ENCODE measurements at places on chromosomes 13 and 19.

- no peak for DNase-seq
These were observed 184.1 kb downstream of the HS6ST3 start for GRCh38 chr13:96274046-96274445.

DNA sequence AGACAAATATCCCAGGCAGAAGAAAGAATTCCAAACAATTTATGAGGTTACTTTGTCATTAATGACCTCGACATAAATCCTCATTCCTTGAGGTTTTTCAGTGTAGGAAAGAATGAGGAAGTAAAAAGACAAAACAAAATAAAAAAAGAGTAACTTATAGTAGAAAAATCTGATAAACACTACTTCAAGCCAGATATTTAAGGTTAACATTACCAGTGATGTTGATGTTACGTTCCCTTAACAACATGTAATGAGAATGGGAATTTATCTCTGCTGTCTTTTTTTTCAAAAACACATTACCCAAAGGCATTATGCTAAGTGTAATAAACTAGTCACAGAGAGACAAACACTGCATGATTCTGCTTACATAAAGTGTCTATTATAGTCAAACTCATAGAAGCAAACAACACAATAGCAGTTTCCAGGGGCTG is 935.1 kb downstream of the SLITRK1 start:
- DNase-seq: no peak

DNA sequence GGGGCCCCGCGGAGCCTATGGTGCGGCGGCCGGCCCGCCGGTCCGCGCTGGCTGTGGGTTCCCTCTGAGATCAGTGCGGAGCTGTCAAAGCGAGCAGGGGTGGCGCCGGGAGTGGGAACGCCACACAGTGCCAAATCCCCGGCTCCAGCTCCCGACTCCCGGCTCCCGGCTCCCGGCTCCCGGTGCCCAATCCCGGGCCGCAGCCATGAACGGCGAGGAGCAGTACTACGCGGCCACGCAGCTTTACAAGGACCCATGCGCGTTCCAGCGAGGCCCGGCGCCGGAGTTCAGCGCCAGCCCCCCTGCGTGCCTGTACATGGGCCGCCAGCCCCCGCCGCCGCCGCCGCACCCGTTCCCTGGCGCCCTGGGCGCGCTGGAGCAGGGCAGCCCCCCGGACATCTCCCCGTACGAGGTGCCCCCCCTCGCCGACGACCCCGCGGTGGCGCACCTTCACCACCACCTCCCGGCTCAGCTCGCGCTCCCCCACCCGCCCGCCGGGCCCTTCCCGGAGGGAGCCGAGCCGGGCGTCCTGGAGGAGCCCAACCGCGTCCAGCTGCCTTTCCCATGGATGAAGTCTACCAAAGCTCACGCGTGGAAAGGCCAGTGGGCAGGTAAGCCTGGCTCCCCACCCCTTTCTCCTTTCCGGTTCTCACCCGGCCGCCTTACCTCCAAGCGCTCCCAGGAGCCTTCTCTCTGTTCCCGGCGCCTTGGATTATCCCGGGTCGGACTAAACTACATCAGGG is at the start of gene PDX1:
Gene PDX1, plus strand, starts transcription at position 67 of the 743 bp plus-strand sequence. Its CDS starts 139 bp downstream, at position 206.
- peak; percentile 27 for DNase-seq

DNA sequence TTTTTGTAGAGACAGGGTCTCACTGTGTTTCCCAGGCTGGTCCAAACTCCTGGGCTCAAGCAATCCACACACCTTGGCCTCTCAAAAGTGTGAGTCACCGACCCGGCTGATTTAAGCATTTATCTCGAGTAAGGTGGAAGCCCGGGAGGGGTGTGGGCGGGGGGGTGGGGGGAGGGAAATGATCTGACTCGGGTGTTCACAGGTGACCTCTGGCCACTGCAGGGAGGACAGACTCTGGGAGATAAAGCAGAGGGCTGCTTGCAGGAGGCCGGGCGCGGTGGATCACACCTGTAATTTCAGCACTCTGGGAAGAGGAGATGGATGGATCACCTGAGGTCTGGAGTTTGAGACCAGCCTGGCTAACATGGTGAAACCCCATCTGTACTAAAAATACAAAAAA is 7.9 kb downstream of the DENND1C start:
- no peak for DNase-seq

- DNase-seq: no peak
These were observed 15.9 kb upstream of the MEIS3 start for GRCh38 chr19:47435196-47435595.

DNA sequence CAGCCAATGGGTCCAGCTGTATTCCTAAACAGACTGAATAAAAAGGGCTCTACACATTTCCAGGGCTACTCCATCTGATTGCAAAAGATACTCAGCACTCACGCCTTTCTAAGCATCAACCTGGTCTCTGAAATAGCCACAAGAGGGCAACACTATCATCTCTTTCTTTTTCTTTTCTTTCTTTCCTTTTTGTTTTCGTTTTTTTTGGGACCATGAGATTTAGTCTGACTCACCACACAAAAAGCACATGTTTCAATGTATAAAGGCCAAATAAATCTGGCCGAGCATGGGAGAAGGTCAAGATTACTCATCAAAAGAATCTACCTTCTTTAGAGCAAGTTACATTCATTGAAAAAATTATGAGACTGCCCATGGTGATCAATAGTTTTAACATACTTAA is 805.6 kb upstream of the ARGLU1 start:
- DNase-seq: no peak

GRCh38 chr19:58395979-58396627 is 647 bp downstream of the RNF225 start:
- DNase-seq: no peak

DNA sequence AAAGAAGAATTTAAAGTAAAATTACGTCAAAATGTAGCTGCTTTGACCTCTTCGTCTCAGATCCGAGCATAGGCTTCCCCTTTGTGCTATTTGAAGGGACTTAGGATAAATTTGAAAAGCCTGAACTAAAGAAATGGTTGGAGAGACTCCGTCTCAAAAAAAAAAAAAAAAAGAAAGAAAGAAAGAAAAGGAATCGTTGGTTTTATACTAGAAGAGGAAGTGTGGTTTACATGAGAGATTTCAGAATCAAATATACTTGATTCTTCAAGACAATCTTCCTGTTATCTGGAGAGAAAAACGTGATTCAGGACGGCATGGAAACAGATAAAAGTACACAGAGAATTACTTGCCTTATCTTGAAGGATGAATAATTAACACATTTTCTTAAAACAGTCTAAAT is 474 bp upstream of the ZNF780B start:
- no peak for DNase-seq

GRCh38 chr13:54744747-54745146 is 1716.1 kb downstream of the OLFM4 start:
- DNase-seq: no peak

GRCh38 chr13:111531505-111531904 is 211.1 kb downstream of the TEX29 start:
- no peak for DNase-seq

GRCh38 chr13:33832872-33833271 is 14.9 kb downstream of the RFC3 start:
- DNase-seq: no peak

GRCh38 chr19:55304980-55305379 is 20.2 kb downstream of the TMEM150B start:
- DNase-seq: no peak

- no peak for DNase-seq
These were observed 126.7 kb upstream of the MRI1 start for GRCh38 chr19:13637664-13638063.

DNA sequence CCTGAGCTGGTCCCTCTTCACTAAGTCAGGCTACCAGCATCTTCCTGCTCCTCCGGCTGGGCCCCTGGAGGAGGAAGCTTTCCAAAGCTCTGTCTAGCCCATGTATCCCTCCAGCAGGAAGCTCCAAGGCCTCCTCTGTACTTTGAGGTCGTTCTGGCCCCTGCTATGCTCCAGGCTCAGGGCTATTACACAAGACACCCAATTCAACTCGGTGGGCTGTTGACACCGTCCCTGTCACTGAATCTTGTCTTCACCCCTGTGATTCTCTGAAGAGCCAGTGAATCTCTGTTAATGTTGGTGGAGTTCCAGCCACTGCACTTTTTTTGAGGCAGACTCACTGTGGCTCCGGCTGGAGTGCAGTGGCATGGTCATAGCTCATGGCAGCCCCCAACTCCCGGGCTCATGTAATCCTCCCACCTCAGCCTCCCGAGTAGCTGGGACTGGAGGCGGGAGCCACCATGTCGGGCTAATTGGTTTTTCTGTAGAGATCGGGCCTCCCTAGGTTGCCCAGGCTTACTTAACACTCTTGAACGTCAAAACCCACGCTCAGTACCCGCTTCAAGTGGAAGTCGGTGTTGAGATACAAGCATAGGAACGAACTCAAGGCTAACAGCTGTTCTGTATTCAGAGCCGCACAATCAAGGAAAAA is 512 bp upstream of the REX1BD start:
- DNase-seq: no peak

DNA sequence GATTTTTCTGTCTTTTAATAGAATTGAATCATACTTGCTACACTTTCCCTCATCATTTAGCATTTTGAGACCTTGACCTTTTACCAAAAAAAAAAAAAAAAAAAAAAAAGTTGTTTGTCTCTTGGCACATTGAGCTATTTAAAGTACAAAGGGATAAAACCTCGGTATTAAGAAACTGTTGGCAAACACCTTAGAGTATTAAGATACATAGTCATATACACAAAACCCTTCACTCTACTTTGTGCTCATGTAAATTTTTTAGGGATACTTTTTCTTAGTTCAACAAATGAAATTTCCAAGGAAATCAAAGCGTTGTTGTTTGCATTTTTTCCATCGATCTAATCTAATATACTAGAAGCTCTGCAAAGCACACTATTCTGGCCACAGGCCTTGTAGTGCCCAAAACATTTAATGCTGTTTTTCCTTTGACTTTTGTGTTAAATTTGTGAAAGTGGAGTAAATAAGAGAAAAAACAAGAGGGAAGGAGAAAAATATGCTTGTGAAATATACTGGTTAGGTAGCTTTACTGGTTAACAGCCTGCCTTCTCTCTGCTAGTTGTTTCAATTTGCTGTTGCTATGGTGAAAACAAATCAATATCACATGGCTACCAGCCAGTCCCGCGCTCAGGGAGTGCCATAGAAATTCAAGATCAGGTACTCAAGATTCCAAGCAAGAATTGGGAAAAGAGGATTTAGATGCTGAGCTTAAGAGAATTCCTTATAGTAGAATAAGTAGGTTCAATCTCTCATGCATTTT is 2.6 kb downstream of the MBNL2 start:
- DNase-seq: no peak

DNA sequence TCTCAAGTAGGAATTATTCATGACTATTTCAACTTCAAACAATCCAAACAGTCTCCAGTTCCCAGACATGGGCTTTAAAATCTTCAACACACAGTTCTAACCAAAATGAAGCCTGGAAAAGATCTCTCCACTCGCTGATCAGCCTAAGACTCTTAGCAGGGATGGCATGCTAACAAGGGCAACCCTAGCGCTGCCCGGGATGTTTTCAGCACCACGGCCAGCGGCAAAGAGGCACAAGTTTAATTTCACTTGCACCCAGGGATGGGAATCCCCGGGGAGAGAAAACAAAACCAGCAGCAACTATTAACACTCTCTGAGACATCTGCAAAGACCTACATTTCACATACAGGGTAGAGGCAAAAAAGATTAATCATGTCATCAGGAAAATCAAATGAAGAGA is 43.0 kb downstream of the CACNA1A start:
- DNase-seq: no peak

DNA sequence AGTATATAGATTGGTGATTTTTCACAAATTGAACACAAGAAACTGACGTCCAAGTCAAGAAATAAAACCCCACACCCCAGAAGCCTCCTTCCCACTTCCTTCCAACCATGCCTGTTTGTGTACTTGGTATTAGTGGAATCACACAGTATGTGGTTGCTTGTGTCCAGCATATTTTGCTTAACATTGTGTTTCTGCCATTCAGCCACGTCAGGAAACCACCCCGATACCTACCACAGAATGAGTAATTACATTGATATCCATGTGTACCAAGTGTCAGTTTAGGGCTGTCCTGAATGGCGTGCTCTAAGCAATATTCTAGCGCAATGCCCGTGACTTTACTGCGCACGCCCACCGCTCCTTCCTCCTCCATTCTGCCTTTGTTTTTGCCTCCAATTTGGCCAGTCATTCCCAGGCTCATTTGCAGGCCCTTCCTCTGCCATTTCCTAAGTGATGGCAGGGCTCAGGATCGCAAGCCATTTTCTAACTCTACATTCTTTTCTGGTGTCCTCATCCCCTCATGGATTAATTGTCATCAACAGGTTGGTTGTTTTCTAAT is 25.9 kb upstream of the MPHOSPH8 start:
- no peak for DNase-seq

GRCh38 chr19:50198431-50199258 is 4.8 kb upstream of the MYH14 start:
- DNase-seq: no peak

GRCh38 chr13:30692113-30692512 is 43.2 kb upstream of the ALOX5AP start:
- no peak for DNase-seq

DNA sequence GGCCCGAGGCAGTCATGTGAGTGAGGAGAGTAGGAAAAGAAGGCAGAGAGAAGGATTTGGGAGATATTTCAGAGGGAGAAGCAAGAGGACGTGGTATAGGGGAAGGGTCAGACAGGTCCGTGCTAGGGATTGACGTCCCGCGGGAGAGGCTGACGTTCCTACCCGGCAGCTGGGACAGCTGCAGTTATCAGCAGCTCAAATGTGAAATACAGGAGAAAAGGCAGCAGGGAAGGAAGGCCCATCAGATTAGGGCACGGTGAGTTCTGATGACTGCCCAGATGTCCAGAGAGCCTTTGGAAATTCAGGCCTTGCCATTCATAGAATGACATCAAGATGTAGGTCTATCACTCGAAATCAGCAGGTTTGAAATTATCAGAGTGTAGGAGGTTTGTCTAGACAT is 88.4 kb downstream of the IRS2 start:
- DNase-seq: no peak

DNA sequence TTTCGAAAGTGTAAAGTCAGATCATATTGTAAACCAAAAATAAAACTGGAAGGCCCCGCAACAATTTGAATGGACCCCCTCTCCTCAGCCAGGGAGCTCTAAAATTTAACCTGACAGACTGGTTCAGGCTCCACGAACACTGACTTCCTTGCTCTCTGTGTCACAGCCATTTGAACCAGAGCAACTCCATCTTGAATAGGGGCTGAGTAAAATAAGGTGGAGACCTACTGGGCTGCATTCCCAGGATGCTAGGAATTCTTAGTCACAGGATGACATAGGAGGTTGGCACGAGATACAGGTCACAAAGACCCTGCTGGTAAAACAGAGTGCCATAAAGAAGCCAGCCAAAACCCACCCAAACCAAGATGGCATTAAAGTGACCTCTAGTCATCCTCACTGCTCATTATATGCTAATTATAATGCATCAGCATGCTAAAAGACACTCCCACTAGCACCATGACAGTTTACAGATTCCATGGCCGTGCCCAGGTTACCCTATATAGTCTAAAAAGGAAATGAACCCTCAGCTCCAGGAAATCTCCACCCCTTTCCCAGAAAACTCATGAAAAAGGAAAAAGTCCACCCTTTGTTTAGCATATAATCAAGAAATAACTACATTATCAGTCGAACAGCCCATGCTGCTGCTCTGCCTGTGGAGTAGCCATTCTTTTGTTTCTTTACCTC is 43.1 kb downstream of the RFXAP start:
- DNase-seq: no peak

All from SW 1271 (cell line).